ENCODE measurements at places on chromosomes 6 and 20.

GRCh38 chr20:58141971-58142842, 86.2 kb downstream of the ANKRD60 start:
- DNase-seq, result peak; percentile 42

GRCh38 chr6:143878272-143878760, 14.0 kb downstream of the ZC2HC1B start:
- no peak for DNase-seq

DNA sequence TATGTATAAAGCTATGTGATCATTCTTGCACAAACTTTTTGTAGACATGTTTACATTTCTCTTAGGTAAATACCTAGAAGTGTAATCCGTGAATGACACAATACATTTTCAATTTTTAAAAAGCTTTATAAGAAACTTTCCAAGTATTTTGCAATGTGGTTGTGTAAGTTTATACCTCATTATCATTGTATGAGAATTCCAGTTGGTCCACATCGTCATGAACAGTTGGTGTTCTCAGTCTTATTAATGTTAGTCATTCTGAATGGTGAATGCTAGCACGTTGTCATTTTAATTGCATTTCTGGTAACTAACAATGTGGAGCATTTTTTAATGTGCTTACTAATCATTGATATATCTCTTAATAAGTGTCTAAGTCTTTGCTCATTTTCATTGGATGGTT, 116.5 kb upstream of the F13A1 start:
- no peak for DNase-seq

- DNase-seq, result no peak
Measured at GRCh38 chr6:169669147-169669546, 32.7 kb downstream of the WDR27 start.

DNA sequence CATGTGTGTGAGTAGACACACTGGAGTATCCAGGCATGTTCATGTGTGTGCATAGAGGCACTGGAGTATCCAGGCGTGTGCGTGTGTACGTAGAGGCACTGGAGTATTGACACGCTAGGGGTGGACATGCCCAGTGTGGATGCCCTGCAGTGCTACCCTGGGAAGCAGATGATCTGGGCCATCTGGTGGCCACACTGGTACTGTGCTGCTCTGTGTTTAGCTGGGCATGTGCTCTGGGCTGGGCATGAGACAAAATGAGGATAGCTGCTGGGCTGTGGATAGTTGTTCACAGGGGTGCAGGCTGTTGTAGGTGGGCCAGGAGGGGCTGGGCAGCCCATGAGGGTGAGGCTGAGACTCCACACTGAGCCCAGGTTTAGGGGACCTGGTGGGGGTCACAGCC, 24.0 kb upstream of the NPBWR2 start:
- DNase-seq, result no peak
